GM03348 (cell line): ENCODE measurements at places on chromosomes 1 and 21.
A peak's percentile ranks its signal among the peaks of the same experiment; 100 is the strongest.

DNA sequence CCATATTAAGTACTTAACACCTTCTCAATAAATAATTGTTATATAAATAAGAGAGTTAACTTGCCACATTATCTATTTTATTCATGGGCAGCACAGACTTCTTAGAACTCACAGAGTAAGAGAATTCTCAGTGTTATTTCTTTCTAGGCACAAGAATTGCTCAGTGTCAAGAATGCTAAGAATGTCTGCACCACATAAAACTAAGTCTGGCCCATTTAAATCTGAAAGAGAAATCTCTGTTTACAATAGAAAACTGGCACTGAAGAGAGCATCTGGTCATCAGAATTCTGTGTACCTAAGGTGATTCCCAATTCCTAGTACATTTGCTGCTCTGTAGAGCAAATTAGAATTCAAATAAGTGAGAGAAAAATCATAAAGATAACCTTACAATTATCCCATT, 3.8 kb downstream of the OR10K2 start:
- DNase-seq = no peak

GRCh38 chr1:11645670-11646265, 8.5 kb downstream of the FBXO2 start:
- peak; percentile 85 for DNase-seq

GRCh38 chr1:41480204-41481108, 4.0 kb downstream of the EDN2 start:
- DNase-seq = no peak

DNA sequence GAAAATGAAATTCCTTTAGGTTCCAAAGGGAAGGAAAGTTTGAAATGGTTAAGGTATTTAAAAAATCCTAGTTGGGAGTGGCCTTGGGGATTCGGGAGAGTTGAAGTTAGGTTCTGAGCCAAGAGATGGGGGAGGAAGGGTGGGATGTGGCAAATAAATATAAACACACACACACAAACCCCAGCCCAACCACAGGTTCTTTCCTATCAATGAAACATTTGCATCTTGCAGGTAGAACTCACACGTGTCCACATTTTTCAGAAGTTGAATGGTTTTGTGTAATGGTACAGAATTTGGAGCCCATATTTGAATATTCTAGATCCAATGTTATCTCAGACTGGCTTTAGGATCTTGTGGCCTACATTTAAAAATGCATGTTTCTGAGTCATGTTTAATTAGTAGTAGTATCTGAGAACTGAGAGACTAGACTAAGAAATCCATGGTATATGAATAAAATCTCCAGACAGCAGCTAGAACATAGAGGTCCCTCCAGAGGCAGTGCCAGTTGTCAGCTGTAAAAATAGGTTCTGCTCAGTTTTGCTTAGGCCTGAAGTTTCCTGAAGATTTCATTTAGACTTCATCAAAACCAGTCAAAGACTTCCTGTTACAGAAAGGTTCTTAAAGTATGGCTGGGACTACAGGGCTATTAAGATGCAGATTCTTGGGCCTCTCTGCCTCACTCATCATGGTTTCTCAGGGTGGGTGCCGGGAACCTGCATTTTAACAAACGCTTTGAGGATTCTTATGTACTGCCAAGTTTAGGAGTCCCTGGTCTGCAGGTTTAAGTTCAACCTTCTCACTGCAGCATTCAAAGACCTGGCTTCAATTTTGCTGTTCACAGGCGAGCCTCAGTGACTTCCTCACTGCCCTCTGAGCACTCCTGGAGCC, 21.3 kb downstream of the RUNX1 start:
- no peak for DNase-seq

DNA sequence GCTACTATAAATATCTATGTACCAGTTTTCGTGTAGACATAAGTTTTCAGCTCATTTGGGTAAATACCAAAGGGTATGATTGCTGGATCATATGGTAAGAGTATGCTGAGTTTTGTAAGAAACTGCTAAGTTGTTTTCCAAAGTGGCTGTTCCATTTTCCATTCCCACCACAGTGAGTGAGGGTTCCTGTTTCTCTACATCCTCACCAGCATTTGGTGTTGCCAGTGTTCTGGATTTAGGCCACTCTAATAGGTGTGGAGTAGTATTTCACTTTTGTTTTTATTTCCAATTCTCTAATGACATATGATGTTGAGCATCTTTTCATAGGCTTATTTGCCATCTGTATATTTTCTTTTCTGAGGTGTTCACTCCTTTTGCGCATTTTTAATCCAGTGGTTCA, 112.2 kb downstream of the GALNT2 start:
- DNase-seq = no peak

DNA sequence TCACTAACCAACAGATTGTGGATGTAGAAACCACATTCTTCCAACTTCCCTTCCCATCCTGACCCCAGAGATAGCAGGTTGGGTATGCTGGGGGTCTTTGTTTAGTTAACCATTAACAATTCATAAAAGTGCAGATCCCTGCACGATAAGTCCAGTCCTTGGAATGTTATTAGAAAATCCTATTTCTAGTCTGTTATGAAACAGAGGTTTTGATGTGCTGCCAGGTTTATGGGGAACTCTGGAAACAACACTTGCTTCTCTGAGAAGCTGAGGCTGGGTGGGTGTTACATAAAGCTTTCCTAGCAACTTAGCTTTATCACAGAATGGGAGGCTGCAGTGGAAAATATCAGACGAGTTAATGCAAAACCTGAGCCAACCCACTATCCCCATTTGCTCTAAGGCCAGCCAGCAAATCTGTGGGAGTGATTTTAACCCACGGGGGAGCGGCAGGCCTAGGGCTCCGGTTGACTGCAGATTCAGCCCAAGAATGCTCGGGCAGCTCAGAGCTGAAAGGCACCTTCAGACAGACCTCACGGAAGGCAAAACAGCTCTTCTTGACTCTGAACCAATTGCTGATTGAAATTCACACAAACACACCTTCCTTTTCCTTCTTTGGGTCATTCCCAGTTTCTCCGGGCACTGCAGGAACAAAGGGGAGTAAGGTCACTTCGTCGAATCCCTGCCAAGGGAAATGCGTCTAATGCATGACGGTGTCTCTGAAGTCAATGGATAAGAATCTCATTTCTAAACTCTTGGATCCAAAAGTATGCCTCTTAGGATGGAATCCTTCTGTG, 111.7 kb upstream of the IRF2BP2 start:
- DNase-seq = peak; percentile 72

GRCh38 chr1:110390692-110391245, at the start of gene SLC16A4:
Gene SLC16A4, minus strand, starts transcription at chr1:110391026. Its CDS starts 1,703 bp downstream, at chr1:110389323.
- DNase-seq = peak; percentile 78

DNA sequence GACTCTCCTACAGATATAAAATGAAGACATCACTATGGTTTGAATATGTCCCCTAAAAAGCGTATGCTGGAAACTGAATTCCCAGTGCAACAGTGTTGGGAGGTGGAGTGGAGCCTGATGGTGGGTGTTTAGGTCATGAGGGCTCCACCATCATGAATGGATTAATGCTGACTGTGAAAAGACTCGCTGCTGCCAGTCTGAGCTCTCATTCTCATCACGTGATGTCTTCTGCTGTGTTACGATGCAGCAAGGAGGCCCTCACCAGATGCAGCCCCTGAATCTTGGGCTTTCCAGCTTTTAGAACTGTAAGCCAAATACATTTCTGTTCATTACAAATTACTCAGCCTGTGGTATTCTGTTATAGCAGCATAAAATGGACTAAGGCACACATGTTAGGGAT, 73.8 kb upstream of the PPP2R5A start:
- DNase-seq = no peak

DNA sequence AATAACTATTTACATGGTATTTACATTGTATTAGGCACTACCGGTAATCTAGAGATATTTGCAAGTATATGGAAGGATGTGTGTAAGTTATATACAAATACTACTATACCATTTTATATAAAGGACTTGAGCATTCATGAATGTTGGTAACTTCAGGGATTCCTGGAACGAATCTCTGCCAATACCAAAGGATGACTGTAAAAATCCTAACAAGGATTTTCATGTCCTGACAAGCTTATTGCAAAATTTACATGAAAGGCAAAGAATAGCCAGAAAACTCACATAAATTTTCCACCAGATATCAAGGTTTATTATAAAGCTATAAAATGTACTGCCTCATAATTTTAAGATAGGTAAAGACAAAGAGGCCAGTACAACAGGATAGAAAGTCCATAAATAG, 325.2 kb upstream of the NRIP1 start:
- no peak for DNase-seq

GRCh38 chr1:243351337-243351736, 95.5 kb downstream of the SDCCAG8 start:
- DNase-seq = peak; percentile 24

DNA sequence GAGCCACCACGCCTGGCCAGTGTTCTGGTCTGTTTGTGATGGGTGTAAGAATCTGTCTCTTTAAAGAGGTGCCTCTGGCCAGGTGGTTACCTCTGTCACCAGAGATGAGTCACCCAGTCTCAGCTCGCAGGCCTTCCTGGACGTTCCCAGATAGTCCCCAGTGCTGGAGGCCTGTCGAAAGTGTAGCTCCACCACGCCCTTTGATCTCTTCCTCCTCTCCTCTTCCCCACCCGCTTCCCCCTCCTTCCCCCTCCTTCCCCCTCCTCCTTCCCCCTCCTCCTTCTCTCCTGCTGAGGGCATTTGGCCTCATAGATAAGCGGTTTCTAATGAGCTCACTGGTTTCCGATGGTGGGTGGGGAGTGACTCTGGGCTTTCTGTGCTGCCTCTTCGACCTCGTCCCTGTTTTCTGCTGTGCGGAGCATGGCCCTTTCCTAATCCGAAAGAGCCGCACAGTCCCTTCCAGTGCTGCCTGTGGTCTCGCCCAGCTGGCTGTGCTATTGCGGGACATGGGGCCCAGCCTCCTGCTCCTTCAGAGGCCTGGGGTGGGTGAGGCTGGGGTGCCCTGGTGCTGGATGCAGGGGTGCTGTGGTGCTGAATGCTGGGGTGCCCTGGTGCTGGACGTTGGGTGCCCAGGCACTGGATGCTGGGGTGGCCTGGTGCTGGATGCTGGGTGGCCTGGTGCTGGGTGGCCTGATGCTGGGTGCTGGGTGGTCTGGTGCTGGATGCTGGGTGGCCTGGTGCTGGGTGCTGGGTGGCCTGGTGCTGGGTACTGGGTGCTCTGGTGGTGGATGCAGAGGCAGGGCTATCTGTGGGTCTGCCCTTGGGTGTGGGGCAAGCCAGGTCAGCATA, 19.2 kb downstream of the AGPAT3 start:
- no peak for DNase-seq

DNA sequence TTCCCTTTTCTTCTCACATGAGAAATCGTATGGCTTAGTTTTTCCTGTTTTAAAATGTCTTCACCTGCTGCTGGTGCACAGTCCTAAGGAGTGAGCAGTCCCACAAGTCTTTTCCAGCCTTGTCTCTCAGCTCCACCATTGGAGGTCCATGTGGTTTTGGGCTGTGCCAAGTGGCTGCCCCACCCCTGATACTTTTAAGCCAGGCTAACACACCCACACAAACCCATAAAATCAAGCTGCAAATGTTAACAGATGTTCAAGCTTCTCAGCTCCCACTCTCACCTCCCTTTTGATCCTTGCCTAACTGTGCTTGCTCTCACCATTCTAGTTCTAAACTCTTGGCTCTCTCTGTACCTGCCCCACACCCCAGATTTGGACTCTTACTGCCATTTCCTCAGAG, 74.5 kb upstream of the COL24A1 start:
- DNase-seq = peak; percentile 13

- peak; percentile 6 for DNase-seq
These were observed 189.4 kb upstream of the PALMD start for GRCh38 chr1:99456536-99456935.

- no peak for DNase-seq
These were observed 12.8 kb upstream of the KAZN start for GRCh38 chr1:14585728-14586127.

GRCh38 chr1:77889671-77890070, 1.2 kb downstream of the NEXN start:
- DNase-seq = peak; percentile 66

DNA sequence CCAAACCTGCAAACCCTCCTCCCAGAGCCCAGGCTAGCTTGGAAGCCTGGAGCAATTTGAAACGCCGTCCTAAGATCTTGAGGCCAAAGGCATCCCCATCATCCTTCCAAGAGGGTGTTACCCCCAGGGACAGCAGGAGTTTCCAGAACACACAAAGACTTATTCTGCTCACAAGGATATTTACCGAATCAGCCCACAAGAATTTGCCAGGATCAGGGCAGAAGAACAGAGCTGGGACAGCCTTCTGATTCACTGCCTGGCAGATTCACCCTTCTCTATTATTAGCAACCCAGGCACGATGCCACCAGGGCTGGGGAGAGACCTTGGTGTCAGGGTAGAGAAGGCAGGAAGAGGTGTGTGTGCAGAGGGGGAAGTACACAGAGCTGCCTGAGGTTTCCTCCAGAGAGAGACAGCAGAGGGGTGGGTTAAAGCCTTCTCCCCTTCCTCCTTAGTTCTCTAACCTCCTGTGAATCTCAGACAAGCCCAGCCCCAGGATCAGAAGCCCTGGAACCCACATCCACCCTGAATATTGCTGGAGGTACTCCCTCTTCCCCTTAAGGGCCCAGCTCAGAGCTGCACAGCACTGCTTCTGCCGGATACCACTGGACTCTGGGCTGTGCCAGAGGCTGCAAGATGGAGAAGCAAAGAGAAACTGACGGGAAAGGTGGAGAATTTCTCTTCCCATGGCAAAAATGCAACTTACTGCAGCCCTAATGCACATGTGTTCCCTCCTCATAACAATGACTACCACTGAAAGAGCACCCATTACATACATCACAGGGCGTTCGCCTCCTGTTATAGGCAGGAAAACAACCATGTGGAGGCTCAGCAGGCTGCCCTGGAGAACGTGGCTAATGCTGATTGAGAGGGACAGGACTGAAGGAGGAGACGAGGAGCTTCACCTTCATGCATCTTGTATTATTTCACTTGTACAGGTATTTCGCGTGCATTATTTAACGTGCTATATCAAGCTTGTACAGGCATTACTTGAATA, 61.8 kb downstream of the ITPKB start:
- peak; percentile 90 for DNase-seq

DNA sequence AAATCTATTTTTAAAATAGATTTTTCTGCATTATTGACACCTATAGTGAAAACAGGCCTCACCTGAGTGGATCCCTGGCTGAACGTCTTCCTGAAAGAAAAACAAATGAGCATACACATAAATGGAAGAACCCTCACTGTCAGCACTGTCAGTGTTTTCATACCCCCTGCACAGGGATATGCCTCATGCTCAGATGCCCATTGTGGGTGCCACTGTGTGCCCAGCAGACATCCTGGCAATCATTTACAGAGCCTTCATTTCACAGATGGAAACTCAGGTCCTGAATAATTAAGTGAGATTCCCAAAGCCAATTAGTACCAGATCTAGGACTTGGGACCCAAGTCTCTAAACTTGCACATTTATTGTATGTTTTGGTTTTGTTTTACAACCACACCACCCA, 19.9 kb downstream of the FCRL1 start:
- DNase-seq = no peak

DNA sequence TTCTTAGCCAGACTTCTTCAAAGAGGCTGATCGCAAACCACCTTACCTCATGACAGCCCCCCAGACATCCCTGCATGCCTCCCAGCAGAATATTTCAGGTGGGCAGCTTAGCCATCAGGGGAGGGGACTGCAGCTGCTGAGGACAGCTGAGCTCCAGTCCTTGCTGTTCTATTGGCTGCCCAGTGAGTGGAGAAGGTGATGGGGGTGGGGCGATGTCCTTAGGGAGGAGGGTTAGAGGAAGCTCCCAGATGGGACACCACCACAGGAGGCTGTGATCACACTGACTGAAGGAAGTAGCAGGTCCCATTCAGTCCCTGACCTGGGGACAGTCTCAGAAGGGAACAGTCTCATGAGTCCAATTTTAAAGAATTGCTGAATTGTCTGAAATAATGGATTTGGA, 38.3 kb downstream of the GJA5 start:
- no peak for DNase-seq

GRCh38 chr21:35039595-35040289, 9.4 kb downstream of the RUNX1 start:
- no peak for DNase-seq
